Activated naive CD4-positive, alpha-beta T cell treated with anti-CD3 and anti-CD28 coated beads for 36 hours (primary cell): ENCODE measurements at places on chromosomes 7 and 10. TPM values are rescaled to one million over a fixed set of nuclear protein-coding genes. Genes with fewer than 3 reads are reported as not detected.

- no peak for DNase-seq
Observed at GRCh38 chr7:5406957-5407945, 16.4 kb downstream of the TNRC18 start.

- no peak for DNase-seq
Observed at GRCh38 chr10:111430070-111430469, 353.2 kb downstream of the ADRA2A start.

The UTF1 gene
- total RNA-seq, result not detected

DNA sequence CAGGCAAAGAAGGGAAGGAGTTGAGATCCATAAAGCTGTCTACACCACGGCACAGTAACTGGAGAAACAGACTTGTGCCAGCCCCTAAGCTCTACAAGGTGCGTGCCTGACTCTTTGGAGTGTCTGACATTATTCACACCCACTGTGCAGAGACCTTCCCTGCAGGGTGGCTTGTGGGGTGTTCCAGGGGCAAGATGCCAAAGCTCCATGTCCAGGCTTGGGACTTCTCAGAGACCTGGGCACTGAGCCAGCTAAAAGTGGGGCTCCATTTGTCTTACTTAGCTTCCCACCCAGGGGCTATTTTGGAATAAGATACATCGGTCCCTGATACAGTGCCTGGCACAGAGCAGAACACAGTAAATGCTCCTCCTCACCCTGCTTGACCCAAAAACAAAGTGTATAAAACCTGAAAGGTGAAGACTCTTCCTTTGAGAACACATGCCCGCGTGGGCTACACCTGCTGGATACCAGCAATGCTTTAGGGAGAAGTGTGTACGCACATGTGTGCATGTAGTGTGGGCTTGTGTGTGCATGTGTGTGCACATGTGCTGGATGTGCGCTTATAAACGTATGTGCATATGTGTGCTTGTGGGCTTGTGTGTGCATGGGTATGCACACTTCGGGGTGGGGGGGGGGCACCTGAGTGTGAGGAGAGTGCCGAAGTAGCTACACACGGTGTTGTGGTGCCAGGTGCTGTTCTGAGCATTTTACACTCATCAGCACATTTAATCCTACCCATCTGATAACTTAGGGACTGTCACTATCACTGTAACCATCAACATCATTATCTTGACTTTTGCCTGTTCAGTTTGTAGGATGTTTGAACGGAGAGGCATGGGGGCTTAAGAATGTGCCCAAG is 143.0 kb downstream of the ARHGAP22 start:
- no peak for DNase-seq

DNA sequence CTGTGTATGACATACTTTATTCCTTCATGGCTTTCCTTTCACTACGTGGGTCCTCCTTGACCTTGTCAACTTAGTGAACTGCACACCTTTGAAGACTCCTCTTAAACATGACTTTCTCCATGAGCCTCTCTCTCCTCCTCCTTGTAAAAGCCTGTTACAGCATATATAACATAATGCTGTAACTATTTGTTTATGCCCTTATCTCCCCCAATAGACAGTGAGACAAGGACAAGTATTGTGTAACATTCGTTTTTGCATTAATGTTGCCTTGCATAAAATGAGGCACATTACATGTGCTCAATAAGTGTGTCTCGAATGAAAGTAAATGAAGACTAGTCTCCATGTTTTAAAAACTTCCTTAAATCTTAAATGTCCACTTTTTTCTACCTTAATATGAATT is 4.3 kb upstream of the LAMB1 start:
- no peak for DNase-seq

- DNase-seq, result no peak
Observed at GRCh38 chr10:77746047-77746707, 108.6 kb upstream of the KCNMA1 start.

- DNase-seq, result no peak
Observed at GRCh38 chr7:128448751-128449302, 6.9 kb upstream of the HILPDA start.

The GRID2IP gene
- 0.12 TPM for total RNA-seq

- DNase-seq, result no peak
Observed at GRCh38 chr7:11750191-11750590, 81.8 kb downstream of the THSD7A start.

DNA sequence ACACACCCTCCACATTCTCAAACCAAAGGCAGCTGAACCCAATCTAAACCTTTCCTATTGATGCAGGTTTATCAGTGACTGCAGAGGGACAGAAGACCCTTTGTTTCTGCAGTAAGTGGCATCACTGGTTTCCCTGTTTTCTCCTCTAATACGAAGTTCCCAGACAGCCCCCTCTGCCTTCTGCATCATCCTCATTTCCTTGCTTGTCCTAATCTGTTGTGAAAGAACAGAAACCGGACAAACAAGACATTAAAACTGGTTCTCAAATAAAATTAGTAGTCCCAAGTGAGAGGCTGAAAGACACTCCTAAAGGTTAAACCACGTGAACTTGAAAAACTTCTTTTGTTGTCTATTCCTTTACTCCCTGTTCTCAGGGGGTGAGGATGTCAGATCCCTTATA is 10.1 kb upstream of the ADRB1 start:
- DNase-seq, result no peak

DNA sequence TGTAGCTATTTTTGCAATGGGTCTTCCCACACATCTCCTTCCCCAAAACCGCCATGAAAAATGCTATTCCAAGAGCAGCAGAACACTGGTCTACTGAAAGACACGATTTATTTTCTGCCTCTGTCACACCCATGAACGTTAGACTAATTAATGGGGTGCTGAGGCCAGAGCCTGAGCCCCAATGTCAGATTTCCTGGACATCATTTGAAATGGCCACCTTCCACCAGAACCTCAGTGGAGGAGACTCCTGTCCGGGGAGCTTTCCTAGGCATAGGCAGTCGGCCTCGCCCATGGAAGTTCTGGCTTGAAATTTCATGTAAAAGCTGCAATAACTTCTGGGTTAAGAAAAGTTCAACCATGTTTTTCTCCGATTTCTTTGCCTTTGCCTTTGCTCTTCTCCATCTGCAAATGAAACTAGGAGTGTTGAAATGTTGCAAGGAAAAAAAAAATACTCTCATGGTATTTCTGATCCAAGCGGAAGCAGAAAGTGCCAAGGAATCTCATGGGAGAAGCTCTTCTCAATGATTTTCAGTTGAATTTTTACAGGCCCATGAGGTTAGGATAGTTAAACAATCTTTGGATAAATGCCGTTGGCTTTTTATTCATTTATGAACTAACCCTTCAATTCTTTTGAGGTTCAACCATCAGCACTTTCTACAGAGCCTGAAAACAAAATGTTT is 570.8 kb upstream of the MGMT start:
- DNase-seq, result no peak

GRCh38 chr7:83824214-83824613 is 175.3 kb upstream of the SEMA3E start:
- DNase-seq, result no peak

GRCh38 chr7:158733775-158734494 is 29.3 kb upstream of the NCAPG2 start:
- DNase-seq, result no peak

The CDK1 gene
- total RNA-seq, result 173 TPM

The BLNK gene
- total RNA-seq, result not detected

The CALML3 gene
- not detected for total RNA-seq

DNA sequence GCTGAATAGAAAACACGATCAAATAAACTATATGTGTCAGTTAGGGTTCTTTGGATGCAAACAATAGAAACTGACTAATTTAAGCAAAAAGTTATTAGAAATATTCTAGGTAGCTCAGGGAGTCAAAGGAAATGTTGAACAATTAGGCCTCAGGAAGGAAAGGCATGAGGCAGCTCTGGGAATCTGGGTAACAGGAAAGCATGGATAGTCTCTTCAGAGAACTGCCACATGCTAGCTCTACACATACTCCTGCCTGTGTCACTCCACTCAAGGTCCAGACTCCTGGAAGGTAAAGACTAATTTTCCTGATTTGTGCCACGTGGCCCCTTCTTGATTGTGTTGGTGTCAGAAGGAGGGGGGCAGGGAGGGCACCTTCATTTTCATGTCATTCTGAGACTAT is 23.8 kb upstream of the PTTG1IP2 start:
- DNase-seq, result no peak

GRCh38 chr7:122887848-122888247 is 1.6 kb upstream of the CADPS2 start:
- no peak for DNase-seq

The OR2A12 gene
- not detected for total RNA-seq

- DNase-seq, result no peak
Observed at GRCh38 chr7:80463272-80463920, 48.5 kb downstream of the GNAT3 start.

The HOXA10 gene
- total RNA-seq, result not detected

DNA sequence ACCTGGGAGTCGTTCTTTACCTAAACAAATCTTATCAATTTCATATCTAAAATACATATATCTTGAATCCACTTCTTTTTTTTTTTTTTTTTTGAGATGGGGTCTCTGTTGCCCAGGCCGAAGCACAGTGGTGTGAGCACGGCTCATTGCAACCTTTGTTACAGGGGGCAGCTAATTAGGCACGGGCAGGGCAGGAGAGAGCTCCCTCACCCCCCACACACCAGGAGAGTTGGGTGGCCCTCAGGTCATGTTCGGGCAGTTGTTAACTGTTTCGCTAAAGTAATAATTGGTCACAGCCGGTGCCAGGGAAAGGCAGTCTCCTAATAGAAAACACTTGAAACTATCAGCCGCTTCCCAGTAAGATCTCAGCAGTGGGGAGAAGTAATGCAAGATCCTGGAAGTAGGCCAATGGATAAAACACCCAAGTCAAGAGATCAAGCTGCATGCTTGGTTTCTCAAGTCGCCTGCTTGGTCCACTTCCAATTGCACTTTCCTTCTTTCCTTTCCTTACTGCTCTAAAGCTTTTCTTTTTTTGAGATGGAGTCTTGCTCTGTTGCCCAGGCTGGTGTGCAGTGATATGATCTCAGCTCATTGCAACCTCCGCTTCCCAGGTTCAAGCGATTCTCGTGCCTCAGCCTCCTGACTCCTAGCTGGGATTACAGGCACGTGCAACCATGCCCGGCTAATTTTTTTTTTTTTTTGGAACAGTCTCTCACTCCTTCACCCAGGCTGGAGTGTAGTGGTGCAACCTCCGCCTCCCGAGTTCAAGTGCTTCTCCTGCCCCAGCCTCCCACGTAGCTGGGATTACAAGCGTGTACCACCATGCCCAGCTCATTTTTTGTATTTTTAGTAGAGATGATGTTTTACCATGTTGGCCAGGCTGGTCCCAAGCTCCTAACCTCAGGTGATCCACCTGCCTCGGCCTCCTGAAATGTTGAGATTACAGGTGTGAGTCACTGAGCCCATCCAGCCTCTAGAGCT is 21.3 kb upstream of the EFCAB10 start:
- DNase-seq, result no peak

- no peak for DNase-seq
Observed at GRCh38 chr7:6158424-6159096, 113.9 kb downstream of the CYTH3 start.

- DNase-seq, result no peak
Observed at GRCh38 chr10:91762878-91763277, 35.3 kb upstream of the TNKS2 start.
